Stimulated activated CD4-positive, alpha-beta T cell treated with anti-CD3 and anti-CD28 coated beads, Interleukin-1b, Interleukin-23, amount 100 ng/mL, for 4 hours (primary cell): ENCODE measurements at places on chromosomes 1 and 21.

- no peak for DNase-seq
These were observed 125.6 kb downstream of the ETS2 start for GRCh38 chr21:38931291-38931690.

GRCh38 chr1:160083968-160084770 is 2.8 kb downstream of the KCNJ9 start:
- peak; percentile 69 for DNase-seq

GRCh38 chr1:234915924-234916675 is 212.5 kb downstream of the TOMM20 start:
- no peak for DNase-seq

DNA sequence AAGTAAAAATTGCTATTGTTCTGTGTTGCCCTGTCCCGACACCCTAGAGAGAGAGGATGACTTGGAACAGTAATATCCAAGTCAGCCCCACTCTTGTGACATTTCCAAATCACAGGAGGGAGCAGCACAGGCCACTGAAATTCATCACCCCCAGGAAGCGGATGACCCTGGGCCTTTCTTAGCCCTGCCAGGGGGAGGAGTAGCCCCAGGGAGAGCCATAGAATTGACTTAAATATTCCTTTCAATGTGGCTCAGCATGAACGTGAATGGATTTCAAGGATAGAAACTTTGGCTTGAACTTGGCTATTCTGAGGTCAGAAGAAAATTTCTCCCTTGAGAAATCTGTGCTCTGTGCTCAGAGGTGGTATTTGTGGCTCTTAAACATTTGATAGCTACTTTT is 80.6 kb downstream of the CENPF start:
- DNase-seq: no peak

DNA sequence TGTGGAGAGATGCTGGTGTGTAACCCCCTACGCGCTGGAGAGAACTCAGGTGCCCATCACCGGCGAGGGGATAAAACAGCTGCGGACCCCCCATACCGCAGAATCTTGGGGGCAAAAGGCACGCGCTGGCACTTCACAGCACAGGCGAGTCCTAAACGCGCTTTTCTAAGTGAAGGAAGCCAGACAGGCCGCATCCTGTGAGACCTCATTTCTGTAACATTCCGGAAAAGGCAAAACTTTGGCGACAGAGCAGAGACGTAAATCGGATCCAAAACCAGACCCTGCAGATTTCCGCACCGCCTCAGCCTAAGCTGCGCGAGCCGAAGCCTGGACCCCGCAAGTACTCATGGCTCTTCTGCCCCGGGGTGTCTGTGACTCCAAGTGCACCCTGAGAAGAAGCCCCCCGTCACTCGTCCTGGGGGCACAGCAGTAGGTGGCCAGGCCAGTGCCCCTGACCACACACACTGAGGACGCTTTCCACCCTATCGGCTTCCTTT is 60.9 kb downstream of the SLX9 start:
- DNase-seq: no peak

- DNase-seq: no peak
These were observed 24.7 kb upstream of the ADGRB2 start for GRCh38 chr1:31788825-31789256.

GRCh38 chr1:57550092-57550491 is 126.2 kb upstream of the DAB1 start:
- DNase-seq: no peak

DNA sequence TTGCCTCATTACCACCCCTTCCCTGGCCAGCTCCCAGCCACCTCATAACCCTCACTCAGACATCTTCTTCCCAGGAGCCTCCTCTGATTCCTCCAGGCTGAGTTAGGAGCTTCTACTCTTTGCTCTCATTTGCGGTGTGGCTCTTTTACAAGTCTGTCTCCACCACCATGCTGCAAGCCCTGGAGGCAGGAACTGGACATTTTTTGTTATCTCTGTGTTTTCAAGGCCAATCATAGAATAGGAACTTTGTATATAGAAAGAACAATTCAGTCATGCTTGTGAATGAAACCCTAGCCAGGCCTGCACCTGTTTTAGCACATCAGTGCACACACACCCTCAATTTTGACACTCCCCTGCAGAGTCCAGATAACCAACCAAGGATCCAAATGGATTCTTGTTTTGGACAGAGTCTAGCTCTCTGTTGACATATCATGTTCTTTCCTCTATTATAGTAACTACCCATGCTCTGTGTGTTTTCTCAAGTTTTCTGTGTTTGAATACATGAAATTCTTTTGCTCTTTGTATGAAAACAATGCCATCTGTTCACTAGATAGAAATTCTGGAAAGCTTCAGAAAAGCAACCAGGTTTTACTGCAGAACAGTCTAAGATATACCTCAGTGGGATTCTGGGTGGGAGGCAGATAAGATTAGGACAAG is 60.9 kb upstream of the ZNF648 start:
- no peak for DNase-seq

DNA sequence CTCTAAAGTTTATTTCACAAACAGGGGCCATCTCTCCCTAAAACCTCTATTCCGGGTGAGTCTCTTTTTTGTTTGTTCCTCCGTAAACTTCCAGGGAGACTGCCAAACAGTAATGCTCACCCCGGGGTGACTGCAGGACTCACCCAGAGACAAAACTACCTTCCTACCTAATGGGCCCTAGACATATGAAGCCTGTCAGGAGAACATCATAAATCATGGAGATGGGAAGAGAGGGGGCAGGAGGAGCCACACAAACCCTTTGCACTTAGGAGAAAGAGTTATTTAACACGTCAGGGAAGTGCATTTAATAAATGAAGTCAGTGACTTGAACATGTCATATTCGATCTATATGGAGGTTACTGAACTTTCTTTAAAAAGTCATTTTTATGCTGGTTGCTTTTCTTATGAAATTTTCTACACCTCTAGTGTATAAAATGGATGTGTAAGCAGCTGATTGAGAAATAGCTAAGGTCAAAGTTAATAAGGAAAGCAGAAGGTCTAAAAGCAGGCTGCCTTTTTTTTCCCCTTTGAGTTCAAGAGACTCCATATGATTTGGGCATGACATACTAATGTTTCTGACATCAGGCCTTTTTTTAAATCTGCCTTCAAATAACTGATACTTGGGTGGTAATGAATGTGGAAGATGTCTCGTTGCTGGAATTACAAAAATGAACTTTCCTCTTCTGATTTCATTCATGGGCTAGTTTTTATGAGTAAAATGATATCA is 286.9 kb upstream of the USP25 start:
- DNase-seq: no peak

- DNase-seq: no peak
These were observed 93.4 kb upstream of the KCNE2 start for GRCh38 chr21:34270411-34270810.

GRCh38 chr1:168970926-168971659 is 135.4 kb upstream of the ATP1B1 start:
- no peak for DNase-seq

GRCh38 chr21:34906401-34906800 is 142.7 kb downstream of the RUNX1 start:
- no peak for DNase-seq

GRCh38 chr1:114103992-114104391 is 49.7 kb downstream of the SYT6 start:
- no peak for DNase-seq

DNA sequence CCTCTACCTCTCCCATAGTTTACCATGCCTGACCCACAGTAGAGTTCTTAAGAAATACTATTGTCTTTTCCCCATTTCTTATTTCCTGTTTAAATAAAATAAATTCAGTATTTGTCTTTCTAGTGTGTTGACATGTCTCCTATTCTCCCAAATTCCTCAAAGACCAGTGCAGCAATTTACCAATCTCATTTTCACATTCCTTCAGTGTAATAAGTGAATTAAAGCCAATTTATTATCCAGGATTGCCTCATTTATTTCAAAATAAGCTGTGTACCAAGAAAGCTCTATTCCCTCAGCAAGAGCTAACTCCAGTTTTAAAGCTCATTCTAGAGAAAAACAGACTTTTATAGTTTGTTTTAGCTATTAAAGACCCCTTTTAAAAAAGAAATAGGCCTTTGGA is 49.9 kb downstream of the DISC1 start:
- DNase-seq: no peak

GRCh38 chr21:36704281-36704957 is 5.5 kb downstream of the SIM2 start:
- no peak for DNase-seq

DNA sequence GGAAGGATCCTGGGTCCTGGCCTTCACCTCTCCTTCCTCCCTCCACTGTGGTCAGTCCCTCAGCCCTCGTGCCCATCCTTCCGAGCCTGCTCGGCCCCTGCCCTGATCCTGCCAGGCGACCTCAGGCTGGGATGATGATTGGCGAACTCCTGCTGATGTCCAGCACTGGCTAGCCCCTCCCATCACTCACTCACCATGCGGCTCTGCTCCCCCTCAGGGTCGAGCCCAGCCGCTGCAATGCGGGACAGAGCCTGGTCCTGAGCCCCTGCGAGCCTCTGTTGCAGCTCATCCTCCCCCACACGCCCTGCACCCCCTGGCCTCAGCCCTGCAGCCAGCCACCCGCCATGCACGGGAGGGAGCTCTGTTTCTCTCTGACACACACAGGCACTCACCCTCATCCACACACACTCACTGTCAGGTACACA is 100.2 kb downstream of the DMRTB1 start:
- no peak for DNase-seq

DNA sequence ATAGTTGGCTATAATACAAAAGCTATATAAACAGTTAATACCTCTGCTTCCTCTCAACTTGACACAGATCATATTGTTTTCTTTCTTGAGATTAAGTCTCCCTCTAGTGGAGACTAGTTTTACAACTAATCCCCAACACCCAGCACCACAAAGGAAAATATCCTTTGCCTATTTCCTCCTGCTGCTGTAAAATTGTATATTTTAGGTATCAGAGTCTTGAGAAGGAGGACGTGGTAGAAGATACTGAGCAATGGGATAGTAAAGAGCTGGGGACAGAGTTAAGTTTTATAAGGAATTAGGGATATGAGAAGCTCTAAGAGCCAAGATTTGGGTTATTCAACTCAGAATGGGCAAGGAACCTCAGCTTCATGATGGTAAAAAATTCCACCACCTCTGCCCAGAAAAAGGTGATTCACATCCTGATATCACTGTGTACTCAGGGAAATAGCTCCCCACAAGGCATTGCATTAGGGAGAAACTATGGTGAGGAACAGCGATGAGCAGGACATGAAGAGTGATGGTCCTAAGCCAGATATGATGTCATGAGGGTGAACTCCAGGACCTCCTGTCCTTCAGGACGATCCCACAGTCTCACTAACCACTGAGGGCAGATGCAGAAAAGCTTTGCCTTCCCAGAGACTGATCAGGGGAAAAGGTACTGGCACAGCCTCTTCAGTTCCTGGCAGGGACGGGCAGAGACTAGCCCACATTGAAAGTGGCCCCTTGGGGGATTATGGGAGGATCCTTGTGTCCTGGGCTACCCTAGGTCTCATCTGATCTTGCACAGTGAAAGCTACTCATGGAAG is 14.7 kb upstream of the CFAP126 start:
- DNase-seq: no peak

GRCh38 chr1:208162903-208163302 is 81.3 kb downstream of the PLXNA2 start:
- DNase-seq: no peak

DNA sequence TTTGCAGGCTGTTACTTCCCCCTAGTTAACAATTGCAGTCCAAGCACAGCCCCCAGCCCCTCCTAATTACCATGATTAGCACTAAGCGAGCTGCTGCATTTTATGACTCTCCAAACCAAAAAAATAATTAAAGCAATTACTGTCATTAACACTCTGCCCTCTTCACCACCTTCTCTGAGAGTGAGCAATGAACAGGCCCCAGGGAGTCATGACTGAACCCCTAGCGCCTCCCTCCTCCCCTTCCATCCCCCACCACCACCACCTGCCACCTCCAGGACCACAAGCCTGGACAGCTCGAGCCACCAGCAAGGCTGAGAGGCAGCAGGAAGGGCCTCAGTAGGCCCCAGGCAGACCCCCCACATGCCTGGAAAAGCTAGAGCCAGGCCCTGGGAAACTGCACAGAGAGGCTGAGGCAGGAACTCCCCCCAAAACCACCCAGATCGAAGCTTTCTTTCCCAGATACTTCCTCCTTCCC is 35.5 kb upstream of the ZC3H12A start:
- no peak for DNase-seq

DNA sequence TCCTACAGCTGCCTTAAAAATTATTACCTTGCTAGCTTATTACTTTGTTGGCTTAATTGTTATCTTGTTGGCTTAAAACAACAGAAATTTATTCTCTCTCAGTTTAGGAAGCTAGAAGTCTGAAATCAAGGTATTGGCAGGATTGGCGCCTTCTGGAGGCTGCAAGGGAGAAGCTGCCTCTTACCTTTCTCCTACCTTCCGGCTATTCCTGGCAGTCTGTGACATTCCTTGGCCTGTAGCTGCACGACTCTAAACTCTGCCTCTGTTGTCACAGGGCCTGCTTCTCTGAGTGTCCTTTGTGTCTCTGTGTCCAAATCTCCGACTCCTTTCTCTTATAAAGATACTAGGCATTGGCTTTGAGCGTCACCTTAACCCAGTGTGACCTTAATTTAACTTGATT is 579.9 kb upstream of the B3GALT2 start:
- DNase-seq: no peak

GRCh38 chr1:73901738-73902137 is 296.2 kb downstream of the LRRIQ3 start:
- no peak for DNase-seq

DNA sequence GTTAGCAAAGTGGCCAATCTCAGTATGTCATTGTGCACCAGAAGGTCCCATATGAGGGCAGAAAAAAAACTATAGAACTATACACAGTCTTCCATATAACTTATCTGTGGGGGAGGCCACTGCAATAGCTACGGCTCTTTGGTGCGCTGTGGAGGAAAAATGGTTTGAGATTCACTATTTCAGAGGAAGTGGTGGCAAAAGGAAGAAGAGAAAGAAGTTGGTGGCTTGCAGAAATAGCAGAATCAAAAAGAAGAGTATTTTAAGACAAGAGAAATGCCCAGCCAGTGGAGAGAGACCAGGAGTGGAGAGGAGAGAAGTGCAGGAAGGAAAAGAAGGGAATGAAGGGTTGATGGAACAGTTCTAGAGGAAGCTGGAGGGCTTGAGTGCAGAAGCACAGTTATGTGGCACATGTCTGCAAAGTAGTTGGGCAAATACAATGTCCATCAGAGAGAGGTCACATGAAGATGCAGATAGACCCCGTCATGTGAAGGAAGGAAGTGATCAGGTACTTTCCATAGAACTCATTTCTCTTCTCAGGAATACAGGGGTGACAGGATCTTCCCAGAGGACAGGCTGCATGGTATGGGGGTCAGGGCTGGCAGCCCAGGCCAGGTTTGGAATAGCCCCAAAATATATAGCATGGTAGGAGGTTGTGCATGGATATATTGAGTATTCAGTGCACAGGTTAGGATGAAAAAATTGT is 64.6 kb downstream of the RUNX1 start:
- no peak for DNase-seq

- DNase-seq: no peak
These were observed 76.4 kb downstream of the PTPRU start for GRCh38 chr1:29312469-29313461.

GRCh38 chr1:187313115-187313514 is 484.4 kb downstream of the PLA2G4A start:
- no peak for DNase-seq

- DNase-seq: no peak
These were observed 4.8 kb upstream of the SIM2 start for GRCh38 chr21:36694031-36694515.

GRCh38 chr1:7060745-7061144 is 275.5 kb downstream of the CAMTA1 start:
- DNase-seq: no peak
